ENCODE measurements at places on chromosomes 11 and 22.

DNA sequence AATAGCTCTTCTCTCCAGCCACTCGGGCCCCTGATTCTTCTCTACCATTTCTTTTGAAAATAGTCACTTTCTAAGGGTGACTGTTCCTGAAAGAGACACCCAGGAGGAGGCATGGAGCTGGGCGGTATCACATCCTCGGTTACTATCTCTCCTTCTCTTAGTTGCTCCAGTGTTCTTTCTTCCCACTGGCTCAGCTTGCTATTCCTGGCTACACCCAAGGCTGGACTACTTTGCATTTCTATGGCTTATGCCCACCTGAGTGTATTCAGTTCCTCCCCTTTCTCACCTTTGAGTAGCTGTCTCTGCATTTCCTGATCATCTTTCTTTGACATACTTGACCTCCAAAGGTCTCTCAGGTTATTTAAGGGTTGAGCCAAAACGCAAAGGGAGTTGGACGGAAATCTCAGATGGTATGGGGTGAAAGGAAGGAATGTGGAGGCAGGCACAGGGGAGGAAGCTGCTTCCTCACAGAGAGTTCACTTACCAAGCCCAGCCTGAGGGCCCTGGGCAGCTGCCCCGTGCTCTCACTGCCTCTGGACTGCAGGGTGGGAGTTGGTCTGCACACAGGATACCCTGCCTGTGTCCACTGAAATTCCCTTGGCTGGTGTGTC lies 155.7 kb downstream of the SNX19 start:
- DNase-seq: no peak

GRCh38 chr11:132911186-132911585 lies 621.1 kb downstream of the OPCML start:
- DNase-seq: peak; percentile 7

DNA sequence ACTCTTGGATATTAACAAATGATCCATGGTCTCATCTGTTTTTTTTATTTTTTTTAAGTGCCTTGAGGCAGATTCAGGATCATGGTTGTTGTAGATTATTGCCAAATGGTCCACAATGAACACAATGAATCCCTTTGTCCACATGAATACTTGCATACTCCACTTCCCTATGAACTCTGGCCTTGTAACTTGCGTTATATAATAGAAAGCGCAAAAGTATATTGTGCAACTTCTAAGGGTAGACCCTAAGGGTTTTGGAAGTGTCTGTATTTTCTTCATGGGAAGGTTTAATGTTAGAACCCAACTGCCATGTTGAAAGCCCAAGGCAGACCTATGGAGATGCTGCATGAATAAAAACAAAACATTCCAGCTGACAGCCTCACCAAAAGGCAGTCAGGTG lies 8.1 kb upstream of the OR5AL1 start:
- DNase-seq: no peak

GRCh38 chr22:30902496-30903357 lies 65.8 kb downstream of the MORC2 start:
- no peak for DNase-seq
